H1 (cell line): ENCODE measurements at places on chromosomes 2 and 18. TPM values are rescaled to one million over a fixed set of nuclear protein-coding genes. Genes with fewer than 3 reads are reported as not detected.

- DNase-seq, result no peak
Observed at GRCh38 chr2:155377266-155377680, 678.8 kb downstream of the KCNJ3 start.

The DNAJC5G gene
- polyA plus RNA-seq, result 0.75 and 0.83 TPM in 2 replicates

DNA sequence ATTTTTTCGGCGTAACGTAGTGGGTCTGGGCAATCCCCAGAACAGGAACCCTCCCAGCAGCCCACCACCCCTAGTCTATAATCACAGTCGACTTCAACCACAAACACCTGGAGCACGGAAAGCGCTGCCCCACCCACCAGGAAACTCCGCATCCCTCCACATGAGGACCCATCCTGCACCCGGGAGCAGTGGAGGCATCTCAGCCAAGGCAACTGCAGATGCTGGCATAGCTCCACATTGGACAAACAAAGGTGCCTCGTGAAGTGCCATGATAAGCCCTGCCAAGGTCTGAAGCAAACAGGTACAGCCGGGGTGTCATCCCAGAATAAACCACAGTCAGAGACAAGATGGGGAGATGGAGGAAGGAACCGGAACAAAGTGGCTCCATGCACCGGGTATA lies 24.3 kb upstream of the COPS8 start:
- no peak for DNase-seq

DNA sequence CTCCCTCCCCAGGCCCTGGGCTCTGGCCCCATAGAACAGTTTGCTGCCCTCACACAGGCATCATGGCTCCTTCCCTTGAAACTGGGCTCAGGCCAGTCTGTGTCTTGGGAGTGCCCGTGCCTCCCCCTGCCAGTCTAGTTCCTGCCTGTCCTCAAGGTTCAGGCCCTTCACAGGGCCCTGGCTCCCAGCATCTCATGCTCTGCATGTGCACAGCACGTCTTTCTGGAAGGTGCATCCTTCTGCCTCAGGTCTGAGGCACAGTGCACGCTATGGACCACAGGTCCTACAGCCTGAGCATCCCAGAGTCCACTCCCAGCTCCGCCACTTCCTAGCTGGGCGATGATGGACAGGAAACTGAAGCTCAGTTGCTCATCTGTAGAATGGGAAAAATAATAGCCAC lies 35.6 kb upstream of the FOSL2 start:
- DNase-seq, result no peak

The G6PC2 gene
- polyA plus RNA-seq, result not detected in 2 replicates

The RNF125 gene
- 10.5 and 14.3 TPM in 2 replicates for polyA plus RNA-seq

The INSIG2 gene
- 4.8 and 11.2 TPM in 2 replicates for polyA plus RNA-seq

The DSG4 gene
- not detected in 2 replicates for polyA plus RNA-seq

GRCh38 chr18:53796040-53796729 lies 428.3 kb downstream of the MBD2 start:
- no peak for DNase-seq

GRCh38 chr2:212145121-212145520 lies 393.5 kb downstream of the ERBB4 start:
- DNase-seq, result no peak

The ALPP gene
- polyA plus RNA-seq, result 0.15 and 0.20 TPM in 2 replicates

DNA sequence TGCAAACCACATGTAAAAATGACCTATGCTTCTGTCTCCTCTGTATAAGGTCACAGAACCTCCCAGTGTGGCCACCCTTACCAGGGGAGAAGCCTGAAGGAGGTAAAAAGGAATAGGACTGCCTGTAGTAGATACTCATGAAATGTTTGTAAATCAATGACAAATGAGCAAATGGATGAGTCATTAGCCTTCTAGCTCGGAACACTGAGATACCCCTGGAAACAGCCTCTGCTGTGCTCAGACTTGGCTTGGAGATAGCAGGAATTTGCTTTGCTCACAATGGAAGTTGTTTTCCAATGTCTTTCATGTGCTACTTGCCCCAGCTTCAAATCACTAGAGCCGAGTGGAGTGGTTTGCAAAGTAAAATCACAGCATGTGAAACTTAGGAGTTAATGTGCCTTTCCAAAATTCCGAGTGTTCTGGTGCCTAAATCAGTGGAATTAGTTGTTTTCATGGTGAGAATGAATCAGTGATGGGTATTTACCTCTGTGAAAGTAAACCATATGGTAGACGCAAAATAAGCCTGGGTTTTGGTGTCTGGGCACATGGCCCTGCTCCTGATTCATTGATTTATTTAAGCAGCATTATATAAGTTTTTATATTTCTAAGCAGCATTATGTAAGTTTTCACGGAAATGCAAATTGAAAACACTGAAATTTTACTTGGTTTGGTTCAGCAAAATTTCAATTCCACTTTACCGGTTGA lies 154.0 kb upstream of the MAP3K20 start:
- DNase-seq, result no peak

DNA sequence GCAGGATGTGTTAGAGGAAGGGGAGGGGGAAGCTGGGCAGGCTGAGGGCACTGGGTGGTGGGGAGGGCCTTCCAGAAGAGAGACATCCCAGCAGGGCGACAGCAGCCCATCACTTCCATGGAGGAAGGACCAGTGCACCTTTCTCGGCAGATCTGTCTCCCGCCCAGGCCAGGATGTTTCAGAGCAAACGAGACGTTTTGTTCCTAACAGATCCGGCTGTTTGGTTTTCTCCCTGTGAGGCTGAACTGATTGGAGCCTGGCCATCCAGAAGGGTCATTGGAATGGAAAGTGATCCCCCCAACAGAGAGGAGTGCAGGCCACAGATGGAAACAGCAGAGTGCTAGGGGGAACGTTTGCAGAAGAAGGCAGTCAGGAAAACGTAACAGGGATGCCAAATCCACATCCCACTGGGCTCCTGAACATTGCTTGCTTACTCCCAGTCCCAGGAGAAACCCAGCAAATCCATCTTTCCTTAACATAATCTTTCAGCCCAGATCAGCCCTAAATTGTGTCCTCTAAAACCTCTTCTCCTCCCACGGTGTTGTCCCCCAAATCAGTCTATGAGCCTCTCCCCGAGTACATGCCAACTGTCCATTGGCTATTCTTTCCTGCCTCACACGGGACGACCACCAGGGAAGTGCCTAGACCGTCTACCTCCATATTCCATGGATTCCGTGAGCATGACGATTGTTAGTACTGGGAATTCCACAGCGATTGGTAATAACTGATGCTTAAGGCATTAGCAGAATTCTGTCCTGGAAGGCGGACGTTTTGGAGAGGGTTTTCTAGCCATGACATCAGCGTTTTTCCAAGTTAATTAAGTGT lies 126.8 kb downstream of the SEPTIN10 start:
- no peak for DNase-seq

The CPLX4 gene
- polyA plus RNA-seq, result not detected in 2 replicates

- no peak for DNase-seq
Observed at GRCh38 chr2:44510246-44510645, 148.5 kb downstream of the CAMKMT start.

- DNase-seq, result no peak
Observed at GRCh38 chr2:216205486-216205885, 96.3 kb downstream of the XRCC5 start.

DNA sequence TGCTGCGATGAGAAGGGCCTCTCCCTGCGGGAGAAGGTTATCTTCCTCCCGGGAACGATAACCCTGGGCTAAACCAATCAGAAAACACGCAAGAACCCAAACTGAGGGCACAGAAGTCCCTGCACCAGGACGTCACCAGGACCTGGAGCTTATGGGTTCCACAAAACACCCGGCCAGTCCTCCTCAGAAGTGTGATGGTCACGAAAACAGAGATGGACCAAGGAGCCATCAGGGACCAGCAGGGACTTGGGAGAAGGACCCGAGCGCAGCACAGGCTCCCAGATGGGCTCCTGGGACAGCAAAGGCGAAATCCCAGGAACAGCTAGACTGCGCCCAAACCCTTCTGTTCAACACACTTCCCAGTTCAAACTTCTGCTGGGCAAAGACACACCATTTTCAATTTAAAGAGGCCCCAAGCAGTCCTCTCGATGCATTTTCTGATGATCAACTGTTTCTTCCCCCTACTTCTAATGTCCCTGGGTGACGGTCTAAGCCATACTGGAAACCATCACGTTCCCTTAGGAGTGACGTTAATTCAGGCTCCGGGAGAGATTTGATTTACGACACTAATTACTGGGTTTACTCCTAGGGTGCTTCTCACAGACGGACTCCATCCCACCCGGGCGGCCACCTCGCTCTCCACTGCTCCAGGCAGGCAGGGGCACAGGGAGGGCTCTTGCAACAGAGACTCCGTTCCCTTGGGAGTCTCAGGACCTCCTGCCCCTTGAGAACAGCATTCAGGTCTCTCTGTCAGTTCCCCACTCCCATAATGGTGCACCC lies 29.2 kb downstream of the ZNF516 start:
- DNase-seq, result no peak

The FEV gene
- polyA plus RNA-seq, result not detected in 2 replicates

DNA sequence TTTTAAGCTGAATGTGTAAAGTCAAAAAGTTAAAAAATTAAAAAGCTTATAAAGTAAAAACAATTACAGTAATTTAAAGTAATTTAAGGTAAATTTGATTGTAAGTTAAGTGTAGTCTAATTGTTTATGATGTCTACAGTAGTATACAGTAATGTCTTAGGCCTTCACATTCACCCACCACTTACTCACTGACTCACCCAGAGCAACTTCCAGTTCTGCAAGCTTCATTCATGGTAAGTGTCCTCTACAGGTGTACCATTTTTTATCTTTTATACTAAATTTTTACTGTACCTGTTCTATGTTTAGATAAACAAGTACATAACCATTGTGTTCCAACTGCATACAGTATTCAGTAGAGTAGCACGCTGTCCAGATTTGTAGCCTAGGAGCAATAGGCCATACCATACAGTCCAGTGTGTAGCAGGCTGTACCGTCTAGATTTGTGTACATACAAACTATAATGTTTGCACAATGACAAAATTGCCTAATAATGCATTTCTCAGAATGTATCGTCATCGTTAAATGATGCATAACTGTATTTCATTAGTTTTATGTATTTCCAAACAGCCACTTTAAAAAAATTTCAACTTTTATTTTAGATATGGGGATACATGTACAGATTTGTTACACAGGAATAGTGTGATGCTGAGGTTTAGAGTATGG lies 319.3 kb downstream of the DYSF start:
- no peak for DNase-seq

The SPATA3 gene
- not detected in 2 replicates for polyA plus RNA-seq

- DNase-seq, result peak; percentile 70
Observed at GRCh38 chr2:240998706-240998994, 232 bp downstream of the SNED1 start.

DNA sequence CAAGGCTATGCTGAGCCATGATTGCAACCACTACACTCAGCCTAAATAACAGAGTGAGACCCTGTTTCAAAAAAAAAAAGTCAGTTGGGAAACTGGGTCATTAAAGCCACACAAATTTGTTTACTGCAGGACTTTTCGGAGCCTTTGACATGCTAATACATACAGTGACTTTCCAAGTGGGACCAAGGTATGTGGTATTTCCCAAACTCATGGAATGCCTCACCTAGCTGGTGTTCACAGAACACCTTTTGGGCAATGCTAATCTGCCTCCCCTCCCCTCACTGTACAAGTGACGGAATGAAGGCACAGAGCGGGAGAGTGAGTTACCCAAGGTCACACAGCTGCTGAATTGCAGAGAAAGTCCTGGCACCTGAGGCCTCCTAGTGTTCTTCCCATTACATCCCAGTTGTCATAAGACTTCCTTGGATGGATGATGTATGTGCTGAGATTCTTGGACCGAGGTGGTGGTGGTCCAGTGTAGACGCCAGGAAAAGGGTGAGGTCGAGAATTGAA lies 30.7 kb downstream of the ATOH8 start:
- no peak for DNase-seq

The C18orf32 gene
- 14.9 and 17.3 TPM in 2 replicates for polyA plus RNA-seq

The ARHGAP15 gene
- 0.03 TPM in 1 of 2 replicates, not detected in the other for polyA plus RNA-seq

The OR6B2 gene
- polyA plus RNA-seq, result not detected in 2 replicates

DNA sequence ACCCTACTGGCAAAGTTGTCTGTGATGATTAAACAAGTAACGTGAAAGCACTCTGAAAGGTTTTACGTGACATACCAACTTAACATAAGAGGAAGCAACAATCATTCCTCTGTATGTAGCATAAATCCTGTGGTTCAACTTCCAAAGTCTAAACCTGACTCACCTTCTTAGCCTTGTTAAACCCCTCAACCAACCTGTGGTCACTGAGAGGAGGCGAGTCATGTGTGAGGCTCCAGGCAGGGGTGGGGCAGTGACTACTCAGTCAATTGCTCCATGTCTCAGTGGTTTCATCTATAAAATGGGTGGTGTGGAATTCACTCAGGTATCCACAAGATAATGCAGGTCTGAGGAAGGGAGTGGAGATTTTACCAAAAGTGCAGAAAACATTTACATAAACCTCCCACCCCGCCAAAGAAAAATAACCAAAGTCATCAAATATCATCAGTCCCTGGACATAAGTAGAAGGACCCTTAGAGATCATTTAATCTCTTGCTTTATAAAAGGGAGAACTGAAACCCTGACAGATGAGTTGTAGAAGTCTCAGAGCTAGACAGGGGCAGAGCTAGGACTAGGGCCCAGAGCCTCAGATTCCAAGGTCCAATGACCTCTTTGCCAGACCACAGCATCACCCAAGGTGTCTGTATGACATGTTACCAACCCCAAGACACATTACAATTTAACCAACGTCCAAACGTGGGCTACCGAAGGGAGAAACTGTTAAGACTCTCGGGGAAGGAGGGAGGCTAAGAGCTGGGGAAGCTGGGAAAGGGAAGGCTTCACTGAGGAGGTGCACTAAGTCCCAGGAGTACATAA lies 3.7 kb upstream of the PCBP1 start:
- DNase-seq, result no peak

DNA sequence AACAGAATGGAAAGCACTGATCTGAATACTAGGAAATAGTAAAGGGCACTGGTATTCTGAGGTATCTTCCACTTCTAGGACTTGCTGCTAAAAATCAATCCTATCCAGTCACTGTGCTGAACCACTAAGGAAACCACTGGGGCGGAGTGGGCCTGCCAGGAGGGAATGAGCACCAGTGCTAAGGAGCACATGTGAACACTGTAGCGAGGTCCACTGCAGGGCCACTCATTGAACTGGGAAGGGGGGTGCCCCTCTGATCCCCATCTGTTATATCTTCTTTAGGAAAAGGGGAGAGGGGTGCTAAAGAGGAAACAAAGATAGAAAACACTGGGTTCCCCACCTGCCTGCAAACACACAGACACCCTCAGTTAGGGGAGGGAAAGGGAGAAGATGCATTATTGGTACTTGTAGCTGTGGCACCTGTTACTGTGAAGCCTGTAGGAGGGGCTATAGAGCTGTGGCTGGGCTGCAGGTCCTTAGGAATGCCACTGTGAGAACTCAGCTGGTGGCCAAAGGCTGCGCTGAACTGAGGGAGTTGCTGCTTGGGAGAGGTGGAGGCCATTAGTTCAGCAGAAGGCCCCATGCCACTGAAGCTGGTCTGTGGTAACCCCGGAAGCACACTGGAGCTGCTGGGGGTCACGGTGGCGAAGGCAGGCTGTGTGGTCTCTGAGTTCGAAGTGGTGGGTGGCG lies 81.8 kb downstream of the INO80D start:
- peak; percentile 39 for DNase-seq

The FOXD4L1 gene
- not detected in 2 replicates for polyA plus RNA-seq

- peak; percentile 79 for DNase-seq
Observed at GRCh38 chr2:10844097-10844496, 31.5 kb upstream of the PDIA6 start.
